ENCODE measurements at places on chromosomes 11 and 22.
A peak's percentile ranks its signal among the peaks of the same experiment; 100 is the strongest.

DNA sequence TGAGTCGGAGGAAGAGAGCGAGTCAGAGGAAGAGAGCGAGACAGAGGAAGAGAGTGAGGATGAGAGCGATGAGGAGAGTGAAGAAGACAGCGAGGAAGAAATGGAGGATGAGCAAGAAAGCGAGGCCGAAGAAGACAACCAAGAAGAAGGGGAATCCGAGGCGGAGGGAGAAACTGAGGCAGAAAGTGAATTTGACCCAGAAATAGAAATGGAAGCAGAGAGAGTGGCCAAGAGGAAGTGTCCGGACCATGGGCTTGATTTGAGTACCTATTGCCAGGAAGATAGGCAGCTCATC lies 780 bp downstream of the TRIM44 start:
- DNase-seq, result no peak

DNA sequence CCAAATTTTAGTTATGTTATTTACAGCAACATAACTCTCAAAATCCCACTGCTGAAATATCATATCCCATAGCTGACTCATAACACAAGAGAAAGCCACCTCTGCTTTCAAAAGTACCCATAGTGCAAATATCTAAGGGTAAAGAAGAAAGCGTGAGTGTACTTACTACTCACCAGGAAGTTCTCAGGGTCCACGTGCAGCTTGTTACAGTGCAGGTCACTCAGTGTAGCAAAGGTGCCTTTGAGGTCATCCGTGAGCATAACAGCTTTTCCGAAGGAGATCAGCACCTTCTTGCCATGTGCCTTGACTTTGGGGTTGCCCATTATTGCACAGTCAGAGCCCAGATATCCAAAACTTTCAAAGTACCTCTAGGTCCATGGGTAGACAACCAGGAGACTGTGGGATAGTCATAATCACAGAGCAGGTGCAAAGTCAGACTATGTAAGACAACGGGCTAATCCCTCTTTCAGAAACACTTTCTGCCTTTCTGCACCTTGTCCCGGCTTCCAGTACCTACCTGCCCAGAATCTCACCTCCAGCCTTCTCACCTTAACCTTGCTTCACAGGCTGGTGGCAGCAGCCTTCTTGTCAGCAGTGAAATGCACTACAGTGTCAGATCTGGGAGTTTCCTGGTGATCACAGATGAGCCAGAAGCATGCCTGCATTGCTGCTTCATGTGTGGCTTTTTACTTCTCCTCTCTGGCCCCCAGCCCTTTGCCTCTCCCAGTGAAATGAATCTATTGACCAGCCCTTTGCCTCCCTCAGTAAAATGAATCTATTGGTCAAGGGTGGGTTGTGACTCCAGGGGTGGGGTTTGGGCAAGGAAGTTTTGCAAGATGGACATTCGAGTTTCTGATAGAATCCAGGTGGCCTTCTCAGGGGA lies 6.5 kb downstream of the HBG1 start:
- no peak for DNase-seq

- DNase-seq, result no peak
These were observed 98.4 kb upstream of the OR9G4 start for GRCh38 chr11:56846631-56847576.

DNA sequence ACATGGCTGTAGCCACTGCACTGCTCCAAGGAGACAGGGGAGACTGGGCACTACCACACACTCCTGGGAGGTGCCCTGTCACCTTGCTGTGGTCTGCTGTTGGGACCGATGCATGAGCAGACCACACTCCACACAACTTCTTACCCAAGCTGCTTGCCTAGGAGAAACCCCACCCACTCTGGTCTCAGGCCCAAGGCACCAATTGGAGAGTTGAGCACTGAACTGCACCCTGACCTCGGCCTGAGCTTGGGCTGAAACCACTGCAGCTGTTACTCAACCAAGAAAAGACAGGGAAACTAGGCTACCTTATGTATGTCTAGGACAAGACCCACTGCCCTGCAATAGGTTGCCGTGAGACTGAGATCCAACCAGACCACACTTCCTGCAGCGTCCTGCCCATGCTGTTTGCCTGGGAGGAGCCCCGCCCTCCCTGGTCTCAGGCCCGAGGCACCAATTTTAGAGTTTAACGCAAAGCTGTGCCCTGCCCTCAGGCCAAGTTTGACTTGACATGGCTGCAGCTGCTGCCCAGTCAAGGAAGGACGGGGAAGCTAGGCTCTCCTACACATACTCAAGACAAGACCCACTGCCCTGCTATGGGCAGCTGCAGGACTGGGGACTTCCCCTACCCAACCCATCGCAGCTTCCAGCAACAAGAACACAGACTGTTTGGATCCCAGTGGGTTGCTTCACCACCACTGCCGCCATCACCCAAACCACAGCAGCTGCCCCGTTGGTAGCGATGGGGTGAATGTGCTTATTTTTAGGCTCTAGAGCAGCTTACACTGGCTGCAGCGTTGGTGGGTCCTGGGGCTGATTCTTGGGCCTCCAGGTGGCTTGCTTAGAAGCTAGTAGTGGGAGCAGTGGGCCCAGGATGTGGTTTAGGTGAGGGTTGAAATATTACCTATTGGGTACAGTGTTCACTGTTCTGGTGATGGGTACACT lies 66.8 kb downstream of the BRD1 start:
- DNase-seq, result no peak

- no peak for DNase-seq
These were observed 2.7 kb downstream of the SPA17 start for GRCh38 chr11:124676386-124676785.

- no peak for DNase-seq
These were observed 196.9 kb downstream of the CSNK2A3 start for GRCh38 chr11:11155962-11156815.

GRCh38 chr11:12392672-12393071 lies 15.3 kb downstream of the PARVA start:
- DNase-seq, result no peak

- no peak for DNase-seq
These were observed 369.7 kb downstream of the INSC start for GRCh38 chr11:15484398-15484797.

- DNase-seq, result no peak
These were observed 25.7 kb downstream of the CD5 start for GRCh38 chr11:61127991-61128390.

GRCh38 chr11:102900346-102900745 lies 25.6 kb upstream of the MMP12 start:
- no peak for DNase-seq

GRCh38 chr11:9280655-9281301 lies 15.6 kb upstream of the DENND5A start:
- DNase-seq, result no peak

DNA sequence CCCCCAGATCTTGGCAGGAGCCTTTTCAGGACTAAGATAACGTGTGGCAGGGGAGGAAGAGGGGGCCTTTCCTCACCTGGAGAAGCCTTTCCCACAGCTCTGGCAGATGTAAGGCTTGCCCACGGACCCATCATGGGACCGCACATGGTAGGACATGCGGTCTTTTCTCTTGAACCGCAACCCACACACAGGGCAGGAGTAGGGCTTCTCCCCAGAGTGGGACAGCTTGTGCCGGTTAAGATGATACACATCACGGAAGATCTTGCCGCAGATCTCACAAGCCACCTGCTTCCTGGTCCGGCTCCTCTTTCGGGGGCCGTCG lies 1.9 kb downstream of the PATZ1 start:
- no peak for DNase-seq

DNA sequence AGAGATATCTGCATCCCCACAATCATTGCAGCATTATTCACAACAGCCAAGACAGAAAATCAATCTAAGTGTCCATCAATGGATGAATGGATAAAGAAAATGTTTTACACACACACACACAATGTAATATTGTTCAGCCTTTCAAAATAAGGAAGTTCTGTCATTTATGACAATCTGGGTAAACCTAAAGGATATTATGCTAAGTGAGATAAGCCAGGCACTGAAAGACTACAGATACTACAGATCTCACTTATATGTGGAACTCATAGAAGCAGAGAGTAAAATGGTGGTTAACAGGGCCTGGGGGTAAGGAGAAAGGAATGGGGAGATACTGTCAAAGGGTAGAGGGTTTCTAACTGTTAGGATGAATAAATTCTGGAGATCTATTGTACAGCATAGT lies 36.0 kb upstream of the EED start:
- no peak for DNase-seq

- DNase-seq, result no peak
These were observed 29.4 kb downstream of the YWHAH start for GRCh38 chr22:31973739-31974138.

DNA sequence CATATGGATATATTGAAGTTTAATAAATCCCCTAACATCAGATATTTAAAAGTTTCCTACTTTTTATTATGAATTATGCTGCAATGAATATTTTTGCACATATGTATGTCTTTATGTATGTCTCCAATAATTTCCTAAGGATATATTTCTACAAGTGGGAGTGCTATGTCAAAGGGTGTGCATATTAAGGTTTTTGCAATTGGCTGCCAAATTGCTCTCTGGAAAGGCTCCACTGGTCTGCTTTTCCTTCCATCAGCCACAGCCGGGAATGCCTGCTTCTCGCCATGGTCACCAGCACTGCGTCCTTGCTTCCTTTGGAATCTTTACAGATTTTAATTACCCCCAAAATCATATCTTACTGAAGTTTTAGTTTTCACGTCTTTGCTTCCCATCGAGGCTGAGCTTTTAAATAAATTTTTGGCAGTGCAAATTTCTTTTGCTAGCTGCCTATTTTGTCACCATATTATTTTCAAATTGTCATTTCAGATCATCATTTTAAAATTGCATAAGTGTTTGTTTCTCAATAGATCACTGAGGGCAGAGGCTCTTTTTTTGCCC lies 221.7 kb downstream of the SNX19 start:
- DNase-seq, result no peak

DNA sequence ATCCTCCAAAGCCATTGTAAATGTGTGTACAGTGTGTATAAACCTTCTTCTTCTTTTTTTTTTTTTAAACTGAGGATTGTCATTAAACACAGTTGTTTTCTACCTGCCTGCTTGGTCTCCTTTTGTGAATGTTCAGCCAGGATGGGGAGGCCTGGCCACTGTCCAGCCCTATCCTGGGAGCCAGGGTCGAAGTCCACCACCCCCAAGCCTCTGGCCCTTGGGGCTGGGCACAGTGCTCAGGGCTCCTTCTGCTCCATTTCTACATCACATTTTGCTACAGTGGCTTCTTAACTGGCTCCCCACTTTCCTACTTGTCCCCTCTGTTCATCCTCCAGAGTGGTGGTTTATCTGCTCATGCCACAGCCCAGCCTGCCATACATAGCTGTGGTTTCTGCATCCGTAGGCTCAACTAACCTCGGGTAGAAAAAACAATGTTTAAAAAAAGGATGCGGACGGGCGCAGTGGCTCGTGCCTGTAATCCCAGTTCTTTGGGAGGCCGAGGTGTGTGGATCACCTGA lies 2.5 kb upstream of the SMARCB1 start:
- no peak for DNase-seq

GRCh38 chr22:47162865-47163264 lies 400.4 kb downstream of the TBC1D22A start:
- DNase-seq, result no peak

GRCh38 chr11:116871248-116871647 lies 33.8 kb upstream of the APOA1 start:
- no peak for DNase-seq

DNA sequence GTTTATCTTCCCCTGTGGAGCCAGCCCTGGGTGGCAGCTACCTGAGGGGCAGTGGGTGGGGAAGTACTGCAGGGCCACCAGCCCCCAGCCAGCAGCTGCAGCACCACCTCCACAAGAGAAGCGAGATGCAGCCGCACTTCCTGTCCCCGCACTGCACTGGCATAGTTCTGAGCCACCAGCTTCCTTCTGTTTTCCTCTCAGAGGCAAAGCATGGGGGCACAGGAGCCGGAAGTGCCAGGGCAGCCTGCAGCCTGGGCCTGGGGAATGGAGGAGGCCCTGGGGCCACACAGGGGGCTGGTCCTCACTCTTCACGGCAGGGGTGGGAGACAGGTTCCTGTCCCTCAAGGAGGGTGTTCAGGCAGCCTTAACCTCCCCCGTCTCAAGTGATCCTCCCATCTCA lies 11.9 kb upstream of the SH3BP1 start:
- DNase-seq, result peak; percentile 46

DNA sequence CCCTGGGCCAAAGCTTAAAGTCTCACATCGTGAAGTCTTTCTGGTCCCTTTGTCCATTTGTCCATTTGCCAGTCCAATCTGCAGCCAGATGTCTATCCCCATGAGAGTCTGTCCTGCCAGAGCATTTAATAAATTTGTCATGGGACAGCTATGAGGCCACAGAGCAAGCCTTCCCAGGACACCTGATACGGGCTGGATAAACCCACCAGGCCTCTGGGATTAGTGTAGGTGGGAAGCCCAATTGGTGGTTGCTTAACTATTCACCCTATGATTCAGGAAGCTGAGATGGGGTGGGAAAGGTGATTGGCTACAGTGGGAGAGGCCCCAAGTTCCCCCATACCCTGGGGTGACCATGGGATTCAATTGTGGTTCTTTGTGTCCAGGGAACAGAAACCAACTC lies 39.9 kb downstream of the MYEOV start:
- DNase-seq, result no peak

- no peak for DNase-seq
These were observed 2.8 kb downstream of the ALKBH8 start for GRCh38 chr11:107562647-107563208.

- DNase-seq, result no peak
These were observed 20.1 kb upstream of the SYTL2 start for GRCh38 chr11:85831050-85831449.

DNA sequence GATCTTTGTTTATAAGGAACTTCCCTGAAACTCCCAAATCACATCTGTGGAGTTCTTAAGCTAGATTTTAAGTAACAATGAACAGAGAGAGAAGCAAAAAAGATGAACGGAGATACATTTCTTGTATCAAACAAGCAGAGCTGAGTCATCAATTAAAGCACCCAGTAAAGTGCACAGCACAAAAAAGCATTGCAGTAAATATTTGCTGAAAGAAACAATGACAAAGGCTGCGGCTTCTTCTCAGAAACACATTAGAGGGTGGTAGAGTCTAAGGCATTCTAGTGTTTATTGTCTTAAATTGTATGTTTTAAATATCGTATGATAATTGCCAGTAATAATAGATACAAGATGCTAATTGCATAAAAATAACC lies 941.6 kb upstream of the CHORDC1 start:
- DNase-seq, result no peak

GRCh38 chr22:20046730-20047129 lies 25.8 kb downstream of the TANGO2 start:
- no peak for DNase-seq

GRCh38 chr11:65474864-65475263 lies 24.0 kb upstream of the MALAT1 start:
- no peak for DNase-seq

DNA sequence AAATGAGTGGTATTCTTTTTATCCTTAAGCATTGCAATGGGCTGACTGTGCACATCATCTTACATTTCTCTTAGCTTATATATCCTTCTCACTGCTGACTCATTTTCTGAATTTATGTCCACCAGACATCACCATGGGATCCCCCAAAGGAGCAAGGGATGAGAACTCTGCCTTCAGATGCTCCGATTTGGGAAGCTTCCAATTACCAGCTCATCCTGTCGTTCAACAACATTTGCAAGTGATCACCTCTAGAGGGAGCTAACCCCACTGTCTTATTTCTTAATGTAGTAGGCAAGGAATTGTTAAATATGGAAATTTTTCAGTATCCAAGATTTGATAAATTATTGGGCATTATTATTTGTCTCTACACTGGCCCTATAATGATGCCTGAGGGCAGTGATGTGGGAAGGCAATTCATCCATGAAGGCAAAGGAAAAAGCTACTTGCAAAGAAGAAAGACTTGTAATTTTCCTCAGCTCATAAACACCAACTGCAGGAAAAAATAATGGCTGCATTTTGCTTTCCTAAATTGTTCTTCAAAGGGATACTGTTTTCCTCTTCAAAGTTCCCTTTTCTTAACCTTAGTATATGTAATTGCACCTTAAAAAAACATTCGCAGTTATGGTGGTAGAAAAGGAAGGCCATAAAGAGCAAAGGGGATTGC lies 102.4 kb upstream of the FSHB start:
- DNase-seq, result no peak

All from activated T-helper 1 cell treated with Interleukin-2 at 50 U/mL for 16 hours (primary cell).